ENCODE measurements at places on chromosomes 16 and 17.

- DNase-seq, result no peak
These were observed 246.9 kb upstream of the GSE1 start for GRCh38 chr16:85366031-85366763.

DNA sequence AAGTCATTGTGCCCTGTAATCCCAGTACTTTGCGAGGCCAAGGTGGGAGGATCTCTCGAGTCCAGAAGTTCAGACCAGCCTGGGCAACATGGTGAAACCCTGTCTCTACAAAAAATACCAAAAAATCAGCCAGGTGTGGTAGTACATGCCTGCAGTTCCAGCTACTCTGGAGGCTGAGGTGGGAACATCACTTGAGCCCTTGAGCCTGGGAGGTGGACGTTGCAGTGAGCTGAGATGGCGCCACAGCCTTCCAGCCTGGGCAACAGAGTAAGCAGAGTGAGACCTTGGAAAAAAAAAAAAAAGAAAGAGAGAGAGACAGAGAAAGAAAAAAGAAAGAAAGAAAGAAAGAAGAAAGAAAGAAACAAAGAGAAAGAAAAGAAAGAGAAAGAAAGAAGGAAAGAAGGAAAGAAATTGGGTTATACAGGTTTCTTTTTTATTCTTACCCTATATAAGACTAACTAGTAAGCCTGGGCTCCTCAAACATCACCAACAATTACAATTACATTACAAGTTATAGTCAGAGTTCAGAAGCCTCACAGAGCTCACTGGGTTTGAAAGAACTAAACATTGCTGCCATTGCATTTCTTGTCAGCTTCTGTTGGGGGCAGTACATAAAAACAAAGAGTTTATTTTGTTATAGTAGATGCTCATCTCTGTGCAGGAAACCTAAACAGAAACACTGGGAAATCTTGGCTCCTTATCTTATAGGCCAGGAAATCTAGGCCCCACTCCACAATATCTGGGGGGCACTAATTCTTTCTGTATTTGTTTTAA, 6.7 kb upstream of the ABCA9 start:
- no peak for DNase-seq

DNA sequence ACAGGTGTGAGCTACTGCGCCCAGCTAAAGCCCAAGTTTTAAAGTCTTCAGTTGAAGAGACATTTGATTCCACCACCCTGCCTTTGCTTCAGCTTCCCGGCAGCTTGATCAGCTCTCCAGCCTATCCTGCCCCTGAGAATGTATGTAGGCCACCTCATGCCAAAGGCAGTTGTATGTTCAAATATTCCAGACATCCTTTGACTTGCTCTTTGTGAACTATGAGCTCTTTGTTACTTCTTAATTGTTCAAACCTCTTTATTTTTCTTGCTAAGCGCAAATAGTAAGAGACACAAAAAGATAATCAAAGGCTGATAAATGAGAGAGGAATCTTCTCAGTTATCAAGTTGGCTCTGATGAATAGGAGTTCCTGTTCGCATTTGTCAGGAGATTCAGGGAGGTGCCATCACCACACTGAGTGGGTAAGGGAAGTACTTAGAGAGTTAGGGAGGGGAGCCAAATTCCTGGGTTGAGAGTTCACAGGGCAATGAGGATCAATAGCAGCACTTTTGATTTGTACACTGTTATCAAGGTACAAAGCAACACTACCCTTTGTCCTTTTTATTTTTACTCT, 32.0 kb upstream of the SUPT4H1 start:
- DNase-seq, result no peak

GRCh38 chr16:89560378-89561141, at the start of gene RPL13:
Gene RPL13, plus strand, starts transcription at chr16:89560682. Its CDS starts 278 bp downstream, at chr16:89560960.
- DNase-seq, result peak; percentile 94

DNA sequence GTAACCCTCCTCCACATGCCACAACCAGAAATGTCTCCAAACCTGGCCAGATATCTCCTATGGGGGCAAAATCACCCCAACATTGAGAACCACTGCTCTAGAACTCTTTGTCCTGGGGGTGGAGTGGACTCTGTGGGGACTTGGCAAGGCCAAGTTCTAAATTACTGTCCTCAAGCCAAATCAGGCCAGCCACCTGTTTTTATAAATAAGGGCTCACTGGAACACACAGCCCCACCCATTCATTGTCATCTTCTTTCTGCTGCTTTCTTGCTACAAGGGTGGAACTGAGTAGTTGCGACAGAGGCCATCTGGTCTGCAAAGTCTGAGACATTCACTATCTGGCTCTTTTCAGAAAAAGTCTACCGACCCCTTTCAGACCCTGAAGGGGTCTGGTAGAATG, 26.8 kb upstream of the TMEM220 start:
- no peak for DNase-seq

DNA sequence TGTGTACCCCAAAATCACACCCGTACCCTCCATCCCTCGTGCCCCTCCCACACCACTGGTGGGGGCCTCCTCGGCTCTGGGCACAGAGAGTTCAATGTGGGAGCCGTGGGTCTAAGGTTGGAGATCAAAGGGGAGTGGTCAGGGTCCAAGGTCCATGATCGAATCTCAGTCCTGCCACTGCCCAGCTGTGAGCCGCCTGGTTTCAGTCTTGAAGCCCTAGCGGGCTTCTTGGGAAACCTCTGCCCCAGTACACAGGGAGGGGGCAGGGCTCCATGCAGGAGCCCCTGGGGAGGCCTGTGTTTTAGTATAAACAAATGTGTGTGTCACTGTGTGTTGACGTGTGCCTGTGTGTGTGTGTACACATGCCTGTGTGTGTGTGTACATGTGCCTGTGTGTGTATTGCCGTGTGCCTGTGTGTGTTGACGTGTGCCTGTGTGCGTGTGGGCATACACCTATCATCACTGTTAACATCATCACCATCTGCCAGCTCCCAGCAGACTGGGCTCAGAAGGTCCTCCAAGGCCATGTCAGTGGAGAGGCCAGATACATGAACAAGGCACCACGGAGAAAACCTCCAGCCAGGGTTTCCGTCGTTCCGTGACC, 26.5 kb upstream of the ZNF469 start:
- DNase-seq, result no peak

GRCh38 chr17:81991684-81992305, 14.4 kb downstream of the ASPSCR1 start:
- no peak for DNase-seq

DNA sequence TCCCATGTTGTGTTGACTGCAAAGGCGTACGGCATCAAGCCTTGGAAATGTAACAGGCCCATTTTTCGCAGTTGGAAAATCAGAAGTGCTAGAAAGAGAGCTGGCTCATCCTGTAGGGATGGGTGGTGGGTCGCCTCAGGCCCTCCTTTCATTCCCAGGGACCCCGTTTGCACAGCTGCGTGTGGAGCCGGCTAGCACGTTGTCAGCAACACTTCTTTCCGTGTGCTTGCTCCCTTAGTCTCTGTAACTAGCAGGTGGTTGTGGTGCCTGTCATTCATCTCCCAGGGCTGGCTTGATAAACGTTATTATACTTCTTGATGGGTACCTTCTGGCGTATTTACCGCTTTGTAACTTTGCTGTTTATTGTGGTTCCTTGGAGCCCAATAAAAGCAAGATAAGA, 239.0 kb upstream of the CACNG5 start:
- DNase-seq, result no peak

DNA sequence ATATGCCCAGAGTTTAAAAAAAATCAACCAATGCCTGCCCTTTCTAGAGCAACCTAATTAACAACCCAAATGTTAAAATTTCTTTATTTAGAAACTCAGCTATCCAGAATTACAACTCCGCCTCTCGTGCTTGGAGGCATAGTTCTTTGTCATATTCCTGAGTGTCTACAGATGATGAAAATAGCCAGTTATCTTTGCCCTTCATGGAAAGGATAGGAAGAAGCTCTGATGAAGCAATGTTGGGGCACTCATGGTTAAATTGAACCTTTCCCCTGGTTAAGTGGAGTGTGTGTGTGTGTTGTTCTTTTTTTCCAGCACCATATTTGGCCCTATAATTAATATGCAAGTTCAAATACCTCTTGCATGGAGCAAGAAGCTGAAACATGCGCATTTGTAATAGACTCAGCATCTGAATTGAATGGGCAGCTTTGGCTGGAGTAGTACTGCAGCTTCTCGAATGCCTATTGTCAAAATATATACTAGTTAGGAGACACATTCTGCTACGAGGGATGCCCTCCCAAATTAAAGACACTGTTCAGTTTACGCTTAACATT, 506.2 kb downstream of the WWOX start:
- DNase-seq, result no peak

GRCh38 chr16:88770461-88771293, 14.3 kb downstream of the PIEZO1 start:
- DNase-seq, result no peak

GRCh38 chr17:62704381-62704971, 77.0 kb downstream of the MRC2 start:
- peak; percentile 57 for DNase-seq

- no peak for DNase-seq
These were observed 563 bp downstream of the ZCCHC14 start for GRCh38 chr16:87492291-87492630.

GRCh38 chr16:27333549-27333948, 19.8 kb downstream of the IL4R start:
- DNase-seq, result no peak

DNA sequence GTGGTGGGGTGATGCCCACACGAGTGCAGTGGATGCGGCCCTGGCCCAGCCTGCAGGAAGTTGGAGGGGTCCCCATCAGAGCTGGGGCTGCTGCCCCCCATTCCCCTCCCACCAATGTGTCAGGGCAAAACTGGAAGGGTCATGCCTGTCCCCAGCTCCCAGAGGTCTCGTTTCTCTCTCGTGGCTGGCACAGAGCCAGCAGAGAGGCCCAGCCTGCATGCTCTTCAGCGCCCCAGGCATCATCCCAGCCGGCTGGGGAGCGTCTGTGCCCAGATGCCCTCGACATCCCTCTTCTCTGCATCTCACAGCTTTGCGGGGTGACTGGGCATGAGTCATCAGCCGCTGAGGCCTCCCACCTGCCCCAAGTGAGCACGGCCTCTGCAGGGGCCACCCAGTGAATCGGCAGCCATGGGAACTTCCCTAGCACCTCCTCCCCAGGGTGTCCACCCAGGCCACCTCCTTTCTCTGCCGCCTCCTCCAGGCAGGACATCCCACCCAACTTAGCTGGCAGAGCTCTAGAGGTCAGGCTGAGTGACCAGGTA, 9.8 kb upstream of the CSNK1D start:
- peak; percentile 69 for DNase-seq

DNA sequence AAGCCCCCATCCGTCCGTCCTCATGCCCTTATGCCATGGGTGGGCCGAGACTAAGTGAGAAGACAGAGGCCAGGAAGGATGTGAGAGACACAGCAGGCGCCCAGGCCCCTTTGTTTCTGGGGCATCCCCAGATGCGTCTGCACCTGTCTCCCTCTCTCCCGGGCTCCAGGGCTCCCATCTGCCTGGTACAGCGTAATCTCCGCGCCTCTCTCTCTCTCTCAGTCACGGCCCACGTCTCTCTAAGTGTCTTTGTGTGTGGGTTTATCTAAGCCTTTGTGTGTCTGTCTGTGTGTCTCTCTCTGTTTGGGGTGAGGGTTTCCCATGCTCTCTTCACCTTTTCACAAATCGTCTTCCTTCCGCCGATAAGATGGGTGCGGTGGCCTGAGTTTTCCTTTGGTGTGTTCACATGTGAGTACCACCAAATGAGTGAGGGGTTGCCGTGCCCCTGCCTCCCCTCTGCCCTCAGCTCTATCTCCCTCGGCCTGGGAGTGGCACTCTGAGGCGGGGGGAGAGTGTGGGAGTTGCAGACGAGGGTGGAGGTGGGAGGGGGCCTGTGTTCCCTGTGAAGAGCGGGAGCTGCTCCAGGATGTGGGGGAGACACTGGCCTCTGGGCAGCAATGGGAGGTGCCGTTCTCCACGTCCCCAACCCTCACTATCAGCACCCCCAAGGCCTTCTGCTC, 25.8 kb upstream of the ABCC3 start:
- no peak for DNase-seq

- DNase-seq, result no peak
These were observed 1.5 kb downstream of the GGA2 start for GRCh38 chr16:23508589-23509440.

DNA sequence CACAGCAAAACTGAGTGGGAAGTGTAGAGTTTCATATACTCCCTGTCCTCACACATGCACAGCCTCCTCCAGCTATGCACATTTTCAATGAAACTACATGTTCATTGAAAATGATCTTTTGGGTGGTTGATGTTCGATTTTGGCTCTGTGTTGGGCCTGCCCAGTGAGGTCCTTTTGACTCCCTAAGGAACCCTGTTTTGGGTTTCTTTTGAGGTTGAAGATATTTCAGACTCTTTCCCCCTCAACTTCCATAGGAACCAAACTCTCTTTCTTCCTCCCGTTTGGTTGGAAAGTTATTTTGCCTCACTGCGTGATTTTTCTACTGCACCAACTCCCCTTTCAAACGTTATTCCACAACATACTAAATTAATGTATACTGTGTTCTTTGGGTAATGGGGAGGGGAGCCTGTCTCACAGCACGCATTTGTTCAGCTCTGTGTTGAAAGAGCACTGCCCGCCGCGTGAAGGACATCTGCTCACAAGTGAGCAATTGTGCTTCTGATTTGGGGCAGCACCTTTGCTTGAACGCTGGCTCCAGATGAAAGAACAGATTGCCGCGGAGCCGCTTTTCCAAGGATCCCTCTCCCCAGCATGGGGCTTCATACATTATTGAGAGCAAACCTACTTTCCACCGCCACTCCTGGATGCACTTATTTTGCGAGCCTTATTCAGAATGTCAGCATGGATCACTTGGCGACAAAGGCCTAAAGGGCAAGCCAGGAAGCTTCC, 385.9 kb downstream of the WWOX start:
- no peak for DNase-seq
